ENCODE measurements at places on chromosomes 4 and X.

GRCh38 chr4:162163892-162164759 lies at the start of gene FSTL5:
Gene FSTL5 (minus strand): TSS chr4:162164000. CDS start chr4:162111396, 52,604 bp downstream.
- no peaks in the 10 kb centered on the region for H3K27me3 ChIP-seq
- H3K27ac ChIP-seq: no peak within 1 kb of the TSS
- H3K4me1 ChIP-seq: peaks cover 4% of the 10 kb centered on the region
- H3K36me3 ChIP-seq: no peaks in the 10 kb centered on the region
- DNase-seq: peak; percentile 55
- peak within 1 kb of the TSS; percentile 29 for H3K4me3 ChIP-seq

- no peaks in the 10 kb centered on the region for H3K4me1 ChIP-seq
- H3K4me3 ChIP-seq: no peak overlapping the region
- H3K36me3 ChIP-seq: no peaks in the 10 kb centered on the region
- H3K27ac ChIP-seq: no peak overlapping the region
These were observed 65.2 kb upstream of the SLC7A11 start for GRCh38 chr4:138307319-138307718.

- DNase-seq: no peak
- no peaks in the 10 kb centered on the region for H3K36me3 ChIP-seq
- peaks cover 14% of the 10 kb centered on the region for H3K27me3 ChIP-seq
- peak overlapping the region; percentile 21 for H3K27ac ChIP-seq
These were observed 564 bp downstream of the FAM149A start for GRCh38 chr4:186104890-186105646.

- H3K36me3 ChIP-seq: peaks cover 3% of the 10 kb centered on the region
- no peak for DNase-seq
- no peaks in the 10 kb centered on the region for H3K4me1 ChIP-seq
- H3K4me3 ChIP-seq: no peak overlapping the region
- H3K27ac ChIP-seq: no peak overlapping the region
These were observed 51.5 kb downstream of the SLC2A9 start for GRCh38 chr4:9969526-9970398.

DNA sequence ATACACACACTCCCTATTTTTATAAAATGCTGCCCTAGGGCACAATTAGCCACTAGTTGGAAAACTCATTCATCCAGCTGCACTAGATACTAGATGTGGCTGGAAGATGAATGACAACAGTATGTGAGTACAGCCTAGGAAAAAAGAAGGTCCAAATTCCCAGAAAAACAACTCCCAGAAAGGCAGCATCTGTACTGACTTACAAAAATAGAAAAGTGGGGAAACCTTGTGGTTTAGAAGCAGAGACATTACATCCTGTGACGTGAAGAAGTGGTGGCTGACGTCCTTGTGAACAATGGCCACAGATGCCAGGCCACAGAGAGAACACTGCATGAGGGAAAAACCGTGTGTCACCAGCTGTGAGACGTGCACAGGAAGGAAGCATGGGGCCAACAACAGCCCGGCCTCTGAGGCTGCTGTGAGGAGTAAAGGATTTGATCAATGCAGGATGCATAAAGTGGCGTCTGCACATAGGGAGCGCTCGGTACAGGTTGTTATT lies 81.2 kb downstream of the SPRY1 start:
- H3K36me3 ChIP-seq: no peaks in the 10 kb centered on the region
- no peak overlapping the region for H3K4me3 ChIP-seq
- no peak for DNase-seq
- H3K27me3 ChIP-seq: no peaks in the 10 kb centered on the region
- H3K4me1 ChIP-seq: no peaks in the 10 kb centered on the region

DNA sequence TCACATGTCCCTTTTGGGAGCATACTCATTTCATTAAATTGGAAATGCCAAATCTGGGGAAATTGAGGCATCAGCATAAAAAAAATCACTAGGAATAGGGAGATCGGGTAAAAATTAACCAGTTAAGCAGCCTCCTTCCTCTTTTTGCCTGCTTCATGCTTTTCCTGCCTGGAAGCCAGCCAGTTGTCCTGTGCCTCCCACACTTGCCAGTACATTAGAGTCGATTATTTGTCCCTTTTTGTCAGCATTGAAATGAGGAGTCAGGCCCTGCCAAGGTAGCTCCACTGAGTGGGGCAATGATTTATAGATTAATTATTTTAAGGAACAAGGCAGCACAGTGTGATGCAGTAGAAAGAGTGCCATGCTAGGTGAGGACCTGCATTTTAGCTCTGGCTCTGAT lies 55.3 kb downstream of the SH2D1A start:
- H3K36me3 ChIP-seq: no peaks in the 10 kb centered on the region
- H3K27ac ChIP-seq: no peak overlapping the region
- H3K4me1 ChIP-seq: no peaks in the 10 kb centered on the region
- DNase-seq: no peak
- no peak overlapping the region for H3K4me3 ChIP-seq
- H3K27me3 ChIP-seq: no peaks in the 10 kb centered on the region

DNA sequence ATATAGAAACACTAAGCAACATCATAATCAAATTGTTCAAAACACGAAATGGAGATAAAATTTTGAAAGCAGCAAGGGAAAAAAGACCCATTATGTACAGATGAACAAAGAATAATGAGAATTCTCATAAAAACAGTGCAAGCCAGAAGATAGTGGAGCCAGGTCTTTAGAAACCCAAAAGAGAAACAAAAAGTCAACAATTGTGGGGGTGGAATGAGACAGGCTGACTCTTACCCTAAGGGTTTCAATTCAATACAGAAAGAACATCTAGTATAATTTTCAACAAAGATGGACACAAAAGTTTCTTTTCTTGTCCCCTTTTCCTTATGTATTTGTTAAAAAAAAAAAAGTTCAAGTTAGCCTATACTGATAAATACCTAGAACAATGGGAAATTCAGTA lies 34.0 kb upstream of the MAGEB2 start:
- H3K27ac ChIP-seq: no peak overlapping the region
- no peaks in the 10 kb centered on the region for H3K36me3 ChIP-seq
- no peaks in the 10 kb centered on the region for H3K4me1 ChIP-seq
- H3K27me3 ChIP-seq: no peaks in the 10 kb centered on the region
- no peak for DNase-seq

DNA sequence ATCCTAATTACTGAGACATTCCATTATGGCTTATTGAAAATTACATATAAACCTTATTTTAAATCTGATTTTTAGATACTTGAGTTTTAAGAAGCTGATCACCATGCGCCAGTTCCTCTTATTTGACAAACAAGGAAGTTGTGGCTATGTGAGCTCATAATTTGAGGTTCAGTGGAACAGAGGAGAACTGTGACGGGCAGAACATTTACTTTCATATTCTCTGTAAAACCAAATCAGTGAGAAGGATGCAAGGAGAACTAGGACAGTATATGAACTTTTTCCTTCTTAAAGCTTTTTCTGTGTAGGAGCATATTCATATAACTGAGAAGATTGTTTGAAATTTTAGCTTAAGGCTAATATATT lies 25.3 kb downstream of the STIM2 start:
- no peak for DNase-seq
- no peak overlapping the region for H3K27ac ChIP-seq
- no peaks in the 10 kb centered on the region for H3K36me3 ChIP-seq
- H3K4me1 ChIP-seq: no peaks in the 10 kb centered on the region
- no peak overlapping the region for H3K4me3 ChIP-seq
- H3K27me3 ChIP-seq: no peaks in the 10 kb centered on the region

GRCh38 chr4:97235521-97235920 lies 907.8 kb downstream of the STPG2 start:
- no peak overlapping the region for H3K4me3 ChIP-seq
- no peaks in the 10 kb centered on the region for H3K4me1 ChIP-seq
- no peak overlapping the region for H3K27ac ChIP-seq
- DNase-seq: no peak

GRCh38 chr4:147117431-147117830 lies 171.8 kb upstream of the TTC29 start:
- H3K27me3 ChIP-seq: no peaks in the 10 kb centered on the region
- no peak for DNase-seq
- H3K4me3 ChIP-seq: no peak overlapping the region

- no peak overlapping the region for H3K4me3 ChIP-seq
- no peak overlapping the region for H3K27ac ChIP-seq
- no peak for DNase-seq
These were observed 22.2 kb upstream of the HPGD start for GRCh38 chr4:174544496-174544895.

DNA sequence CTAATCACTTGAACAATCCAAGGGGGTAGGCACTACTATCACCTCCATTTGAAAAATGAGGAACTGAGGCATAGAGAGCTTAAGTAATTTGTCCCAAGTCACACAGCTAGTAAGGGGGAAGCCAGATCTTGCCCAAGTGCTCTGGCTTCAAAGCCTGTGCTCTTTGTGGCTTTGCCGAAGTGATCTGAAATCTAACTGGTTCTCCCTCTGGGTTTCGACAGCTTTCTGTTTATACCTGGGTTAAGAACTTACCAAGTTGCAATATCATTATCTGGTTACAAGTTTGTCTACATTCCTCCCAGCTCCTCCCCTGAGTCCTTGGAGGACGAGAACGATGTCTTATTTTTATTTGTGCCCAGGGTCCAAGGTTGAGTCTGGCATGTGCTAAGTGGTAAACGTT lies 125.3 kb upstream of the RAI2 start:
- no peaks in the 10 kb centered on the region for H3K4me1 ChIP-seq
- H3K27ac ChIP-seq: no peak overlapping the region
- H3K27me3 ChIP-seq: no peaks in the 10 kb centered on the region

DNA sequence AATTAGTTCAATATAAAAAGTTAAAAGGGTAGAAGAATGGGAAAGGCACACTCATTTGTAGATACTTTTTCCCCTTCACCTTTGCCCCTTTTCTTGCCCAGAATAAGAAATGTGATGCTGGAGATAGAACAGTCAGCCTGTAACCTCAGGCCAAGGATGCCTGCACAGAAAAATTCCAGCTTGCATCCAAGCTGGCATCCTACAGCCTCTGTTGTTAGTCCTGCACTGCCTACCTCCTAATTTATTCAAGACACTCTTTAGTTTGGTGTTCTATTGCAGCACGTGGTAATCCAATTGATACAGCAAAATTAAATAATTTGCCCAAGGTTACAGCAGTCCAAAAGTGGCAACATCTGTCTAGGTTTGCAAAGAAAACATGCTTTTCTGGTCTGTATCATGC lies 9.7 kb upstream of the USO1 start:
- peak overlapping the region; percentile 48 for H3K27ac ChIP-seq
- H3K36me3 ChIP-seq: no peaks in the 10 kb centered on the region
- DNase-seq: no peak
- H3K4me3 ChIP-seq: no peak overlapping the region
- no peaks in the 10 kb centered on the region for H3K4me1 ChIP-seq

GRCh38 chrX:83469551-83469950 lies 38.5 kb upstream of the POU3F4 start:
- no peaks in the 10 kb centered on the region for H3K36me3 ChIP-seq
- no peak overlapping the region for H3K4me3 ChIP-seq
- DNase-seq: no peak
- no peaks in the 10 kb centered on the region for H3K27me3 ChIP-seq
- no peaks in the 10 kb centered on the region for H3K4me1 ChIP-seq

- no peak overlapping the region for H3K4me3 ChIP-seq
- no peaks in the 10 kb centered on the region for H3K4me1 ChIP-seq
- H3K27ac ChIP-seq: no peak overlapping the region
- no peaks in the 10 kb centered on the region for H3K27me3 ChIP-seq
- H3K36me3 ChIP-seq: no peaks in the 10 kb centered on the region
These were observed 506.5 kb downstream of the C4orf33 start for GRCh38 chr4:129602447-129602846.

DNA sequence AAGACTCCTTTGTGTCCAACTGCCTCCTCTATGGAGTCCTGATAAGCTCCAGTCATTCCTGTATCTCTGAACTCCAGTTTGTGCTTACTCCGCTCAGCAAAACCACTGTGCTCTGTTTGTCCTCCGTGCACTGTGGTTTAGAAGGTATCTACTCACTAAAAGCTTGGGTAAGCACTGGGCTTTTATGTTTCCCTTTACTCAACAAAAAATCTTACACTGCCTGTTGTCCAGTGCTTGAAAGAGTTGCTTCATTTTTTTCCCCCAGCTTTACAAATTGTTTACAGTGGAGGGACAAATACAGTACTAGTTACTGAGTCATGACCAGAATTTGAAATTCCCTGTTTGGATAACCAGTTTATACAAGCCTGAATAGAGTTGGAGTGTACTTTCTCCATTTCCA lies 545.3 kb upstream of the FAT1 start:
- no peak overlapping the region for H3K4me3 ChIP-seq
- no peaks in the 10 kb centered on the region for H3K36me3 ChIP-seq
- H3K27me3 ChIP-seq: no peaks in the 10 kb centered on the region
- no peaks in the 10 kb centered on the region for H3K4me1 ChIP-seq

GRCh38 chrX:85031505-85031904 lies 27.8 kb downstream of the APOOL start:
- H3K36me3 ChIP-seq: no peaks in the 10 kb centered on the region
- H3K27ac ChIP-seq: no peak overlapping the region
- H3K27me3 ChIP-seq: no peaks in the 10 kb centered on the region
- H3K4me3 ChIP-seq: no peak overlapping the region

- H3K36me3 ChIP-seq: no peaks in the 10 kb centered on the region
- H3K4me1 ChIP-seq: no peaks in the 10 kb centered on the region
- H3K27me3 ChIP-seq: no peaks in the 10 kb centered on the region
- H3K27ac ChIP-seq: no peak overlapping the region
These were observed 43.8 kb upstream of the UGDH start for GRCh38 chr4:39571054-39571453.

- H3K4me1 ChIP-seq: no peaks in the 10 kb centered on the region
- no peak for DNase-seq
- H3K27me3 ChIP-seq: no peaks in the 10 kb centered on the region
- no peak overlapping the region for H3K4me3 ChIP-seq
- no peak overlapping the region for H3K27ac ChIP-seq
These were observed 56.4 kb downstream of the RWDD4 start for GRCh38 chr4:183602557-183603027.

DNA sequence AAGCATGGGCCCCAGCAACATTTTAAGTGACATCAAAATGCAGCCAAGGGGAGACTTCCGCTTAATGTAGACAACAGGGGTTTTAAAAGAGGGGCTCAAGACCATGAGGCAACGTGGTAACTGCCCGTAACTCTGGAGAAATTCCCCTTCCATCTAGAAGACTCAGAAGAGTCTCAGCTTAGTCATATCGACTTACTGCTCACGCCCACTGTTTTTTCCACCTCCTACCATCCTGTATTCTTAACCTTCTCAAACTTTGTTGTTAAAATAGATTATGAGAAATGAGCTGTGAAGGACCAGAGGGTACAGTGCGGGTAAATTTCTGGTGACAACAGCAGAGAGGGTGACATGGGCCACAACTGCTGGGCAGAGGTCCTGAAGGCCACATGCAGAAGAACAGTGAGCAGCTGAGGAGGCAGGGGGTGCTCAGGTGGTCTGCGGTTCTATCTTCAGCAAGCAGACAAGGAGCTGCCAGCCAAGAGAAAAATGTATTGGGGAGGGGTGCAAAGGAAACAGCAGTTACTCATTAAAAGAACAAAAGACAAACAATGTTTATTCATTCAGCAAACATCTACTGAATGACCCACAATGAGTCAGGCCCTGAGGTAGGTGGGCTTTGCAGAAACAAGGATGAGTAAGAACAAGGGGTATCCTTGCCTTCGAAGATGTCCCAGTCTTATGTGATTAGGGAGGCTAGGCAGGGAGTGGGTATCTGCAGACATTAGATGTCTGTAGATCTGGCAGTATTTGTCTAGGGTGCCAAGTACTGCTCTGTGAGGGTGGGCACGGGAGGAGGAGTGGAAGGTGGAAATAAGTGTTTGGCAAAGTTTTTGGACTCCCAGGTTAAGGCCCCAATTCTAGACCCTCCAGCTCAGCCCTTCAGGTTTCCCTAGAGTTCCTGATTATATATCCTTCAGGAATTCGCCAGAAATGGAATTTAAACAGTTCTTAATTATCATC lies 175.3 kb downstream of the TSPAN5 start:
- H3K27me3 ChIP-seq: no peaks in the 10 kb centered on the region
- no peaks in the 10 kb centered on the region for H3K36me3 ChIP-seq
- no peak for DNase-seq
- no peak overlapping the region for H3K27ac ChIP-seq
- H3K4me1 ChIP-seq: no peaks in the 10 kb centered on the region

- no peak overlapping the region for H3K27ac ChIP-seq
- no peak for DNase-seq
- no peaks in the 10 kb centered on the region for H3K27me3 ChIP-seq
- H3K36me3 ChIP-seq: no peaks in the 10 kb centered on the region
- H3K4me3 ChIP-seq: no peak overlapping the region
These were observed 180.5 kb upstream of the RBPJ start for GRCh38 chr4:26140150-26140898.

Measured in tibial artery (tissue), 4 donors.